ENCODE measurements at places on chromosomes 3 and 15.

DNA sequence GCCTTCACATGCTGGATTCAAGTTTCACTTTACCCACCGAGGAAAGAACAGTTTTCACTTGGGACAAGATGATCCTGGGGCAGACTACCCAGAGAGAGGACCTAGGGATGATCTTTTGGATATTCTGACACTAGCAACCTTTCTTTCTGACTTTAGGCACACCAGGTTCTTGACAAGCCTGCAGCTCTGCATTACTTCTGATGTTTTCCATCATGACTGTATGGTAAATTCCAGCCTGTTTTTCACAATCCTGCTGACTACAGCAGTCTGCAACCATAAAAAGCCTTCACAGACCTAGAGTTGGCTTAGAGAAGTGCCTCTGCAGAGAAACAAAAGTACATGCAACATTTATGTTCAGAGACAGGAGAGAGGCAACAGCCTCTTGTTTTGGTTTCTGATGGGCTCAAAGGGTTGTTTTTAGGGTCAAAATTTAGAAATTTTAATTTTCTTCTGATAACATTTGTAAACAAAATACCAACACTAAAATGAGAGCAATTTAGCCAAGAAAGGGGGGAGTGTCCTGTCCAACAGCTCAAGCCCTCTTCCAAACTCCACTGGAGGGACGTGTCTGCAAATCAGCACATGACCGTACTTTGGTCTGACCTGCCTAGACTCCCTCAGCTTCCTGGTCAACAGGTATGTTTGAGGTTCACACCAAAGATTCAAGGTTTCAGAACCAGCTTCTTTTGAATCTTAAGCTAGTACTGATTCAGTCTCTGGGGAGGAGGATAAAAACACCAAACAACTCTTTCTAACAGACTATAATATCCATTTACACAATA, 799 bp downstream of the ABI3BP start:
- DNase-seq = no peak

- DNase-seq = no peak
These were observed 36.6 kb downstream of the PSTPIP1 start for GRCh38 chr15:77031376-77032050.

- no peak for DNase-seq
These were observed at the start of gene PLA2G4D for GRCh38 chr15:42094512-42094963. Gene PLA2G4D (minus strand): TSS chr15:42094562. CDS start chr15:42094459, 103 bp downstream.

DNA sequence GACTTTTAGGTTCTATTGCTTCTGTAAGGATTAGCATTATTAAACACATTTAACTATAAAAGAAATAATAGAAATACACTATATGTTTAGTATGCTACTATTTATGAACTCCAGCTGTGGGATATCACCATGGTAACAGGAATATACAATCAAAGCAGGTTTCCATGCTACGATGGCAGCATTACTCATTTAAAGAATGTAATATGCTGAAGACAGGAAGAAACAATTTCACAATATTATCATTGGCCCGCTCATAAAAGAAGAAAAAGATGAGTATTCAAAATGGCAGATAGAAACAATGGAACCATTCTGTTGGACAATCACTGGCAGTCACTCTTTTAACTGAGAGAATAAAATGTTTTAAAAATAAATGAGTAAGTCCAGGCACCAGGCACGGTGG, 153.4 kb downstream of the CBLB start:
- DNase-seq = no peak

- DNase-seq = no peak
These were observed 47.1 kb upstream of the CTDSPL start for GRCh38 chr3:37814547-37814946.

DNA sequence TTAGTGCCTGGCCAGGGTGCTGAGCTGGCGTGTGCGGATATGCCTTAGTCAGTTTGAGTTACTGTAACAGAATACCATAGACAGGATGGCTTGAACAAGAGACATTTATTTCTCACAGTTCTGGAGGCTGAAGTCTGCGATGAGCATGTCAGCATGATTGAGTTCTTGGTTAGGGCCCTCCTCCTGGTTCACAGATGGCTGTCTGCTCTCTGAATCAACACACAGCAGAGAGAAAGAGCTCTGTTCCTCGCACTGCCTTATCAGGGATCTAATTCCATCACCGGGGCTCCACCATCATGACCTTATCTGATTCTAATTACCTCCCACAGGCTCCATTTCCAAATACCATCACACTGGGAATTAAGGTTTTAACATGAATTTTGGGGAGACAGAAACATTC, 386.6 kb upstream of the DPH6 start:
- DNase-seq = no peak

GRCh38 chr3:88267441-88267840, 117.7 kb downstream of the C3orf38 start:
- DNase-seq = no peak

GRCh38 chr3:71489315-71489761, 94.2 kb downstream of the FOXP1 start:
- no peak for DNase-seq

GRCh38 chr3:111538681-111539083, 3.3 kb upstream of the CD96 start:
- DNase-seq = no peak

GRCh38 chr3:34300621-34301020, 502.2 kb downstream of the PDCD6IP start:
- no peak for DNase-seq

- no peak for DNase-seq
These were observed at the start of gene ZNF592 for GRCh38 chr15:84748274-84749110. Gene ZNF592 (plus strand): TSS chr15:84748592. CDS start chr15:84782676, 34,084 bp downstream.

DNA sequence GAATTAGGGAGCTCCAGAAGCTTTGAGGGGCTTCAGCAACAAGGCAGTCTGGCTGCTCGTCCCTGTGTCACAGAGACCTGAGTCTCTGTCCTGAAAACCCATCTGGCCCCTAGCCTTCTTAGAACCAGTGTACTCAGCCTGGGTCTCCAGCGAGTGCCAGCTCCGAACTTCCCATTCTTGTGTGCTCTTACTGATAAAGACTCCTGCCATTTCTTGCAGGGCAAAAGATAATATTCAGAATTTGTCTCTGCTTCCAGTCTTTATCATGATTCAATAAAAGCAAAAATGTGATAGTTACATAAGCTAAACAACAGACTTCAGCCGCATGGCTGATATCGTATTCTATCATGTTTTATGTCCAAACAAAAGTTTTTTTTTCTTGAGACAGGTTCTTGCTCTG, 36.0 kb upstream of the BCL2A1 start:
- no peak for DNase-seq

DNA sequence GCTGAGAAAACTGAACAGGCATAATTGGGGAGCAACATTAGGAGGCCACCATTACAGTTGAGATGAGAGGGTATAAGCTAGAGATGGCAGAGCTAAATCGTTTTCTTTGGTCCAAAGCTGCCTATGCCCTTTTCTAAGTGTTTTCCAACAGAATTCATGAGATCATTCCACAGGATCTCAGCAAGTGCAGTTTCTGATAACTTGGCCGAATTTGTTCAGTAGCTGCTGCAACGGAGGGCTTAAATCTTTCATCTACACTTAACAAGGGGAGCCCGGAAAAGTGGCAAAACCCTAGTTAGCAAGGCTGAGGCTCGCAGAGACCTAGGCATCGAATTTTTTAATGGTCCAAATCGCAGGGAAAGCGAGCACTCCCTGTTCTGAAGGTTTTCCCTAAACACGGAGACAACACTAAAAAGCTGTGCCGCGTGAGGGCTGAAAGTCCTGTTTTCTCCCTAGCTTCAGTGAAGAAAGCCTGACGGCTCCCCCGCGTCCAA, 531 bp upstream of the BLOC1S6 start:
- no peak for DNase-seq

- DNase-seq = no peak
These were observed 4.0 kb downstream of the FBXL22 start for GRCh38 chr15:63601026-63601703.

- no peak for DNase-seq
These were observed 1.4 kb downstream of the CEMIP start for GRCh38 chr15:80780416-80781221.

- no peak for DNase-seq
These were observed 328.3 kb upstream of the IL12A start for GRCh38 chr3:159660326-159660725.

DNA sequence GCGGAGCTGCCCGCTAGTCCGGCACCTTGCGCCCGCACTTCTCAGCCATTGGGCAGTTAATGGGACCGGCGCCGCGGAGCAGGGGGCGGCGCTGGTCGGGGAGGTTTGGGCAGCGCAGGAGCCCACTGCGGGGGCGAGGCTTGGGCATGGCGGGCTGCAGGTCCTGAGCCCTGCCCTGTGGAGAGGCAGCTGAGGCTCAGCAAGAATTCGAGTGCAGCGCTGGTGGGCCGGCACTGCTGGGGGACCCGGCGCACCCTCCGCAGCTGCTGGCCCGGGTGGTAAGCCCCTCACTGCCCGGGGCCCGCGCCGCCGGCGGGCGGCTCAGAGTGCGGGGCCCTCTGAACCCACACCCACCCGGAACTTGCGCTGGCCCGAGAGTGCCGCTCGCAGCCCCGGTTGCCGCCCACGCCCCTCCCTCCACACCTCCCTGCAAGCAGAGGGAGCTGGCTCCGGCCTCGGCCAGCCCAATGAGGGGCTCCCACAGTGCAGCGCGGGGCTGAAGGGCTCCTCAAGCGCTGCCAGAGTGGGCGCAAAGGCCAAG, 835.0 kb downstream of the TBL1XR1 start:
- no peak for DNase-seq

- no peak for DNase-seq
These were observed 37.4 kb upstream of the NMNAT3 start for GRCh38 chr3:139715166-139715565.

GRCh38 chr15:64897345-64897985, 14.2 kb upstream of the ANKDD1A start:
- DNase-seq = no peak

GRCh38 chr15:94094310-94094709, 137.1 kb upstream of the MCTP2 start:
- no peak for DNase-seq

- DNase-seq = peak; percentile 28
These were observed 58.4 kb downstream of the RGMA start for GRCh38 chr15:93030430-93031102.

DNA sequence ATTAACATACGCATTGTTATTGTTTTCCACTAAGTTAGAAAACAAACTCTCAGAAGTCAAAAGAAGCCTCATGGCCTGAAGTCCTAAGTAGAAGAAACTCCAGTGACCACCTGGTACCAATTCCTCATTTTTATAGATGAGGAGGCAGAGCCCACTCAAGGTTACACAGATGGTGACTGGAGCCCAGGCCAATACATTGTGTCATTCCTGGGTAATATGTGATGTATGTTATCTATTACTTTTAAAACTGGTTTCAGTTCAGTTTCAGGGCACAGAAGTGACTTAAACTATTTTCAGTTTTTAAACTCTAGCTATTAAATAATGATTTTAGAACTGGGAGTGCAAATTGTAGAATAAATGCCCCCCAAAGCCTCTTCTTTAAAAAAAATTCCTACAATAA, 66.7 kb upstream of the STXBP5L start:
- DNase-seq = no peak

- no peak for DNase-seq
These were observed 74.3 kb downstream of the IGF1R start for GRCh38 chr15:98722645-98723044.

DNA sequence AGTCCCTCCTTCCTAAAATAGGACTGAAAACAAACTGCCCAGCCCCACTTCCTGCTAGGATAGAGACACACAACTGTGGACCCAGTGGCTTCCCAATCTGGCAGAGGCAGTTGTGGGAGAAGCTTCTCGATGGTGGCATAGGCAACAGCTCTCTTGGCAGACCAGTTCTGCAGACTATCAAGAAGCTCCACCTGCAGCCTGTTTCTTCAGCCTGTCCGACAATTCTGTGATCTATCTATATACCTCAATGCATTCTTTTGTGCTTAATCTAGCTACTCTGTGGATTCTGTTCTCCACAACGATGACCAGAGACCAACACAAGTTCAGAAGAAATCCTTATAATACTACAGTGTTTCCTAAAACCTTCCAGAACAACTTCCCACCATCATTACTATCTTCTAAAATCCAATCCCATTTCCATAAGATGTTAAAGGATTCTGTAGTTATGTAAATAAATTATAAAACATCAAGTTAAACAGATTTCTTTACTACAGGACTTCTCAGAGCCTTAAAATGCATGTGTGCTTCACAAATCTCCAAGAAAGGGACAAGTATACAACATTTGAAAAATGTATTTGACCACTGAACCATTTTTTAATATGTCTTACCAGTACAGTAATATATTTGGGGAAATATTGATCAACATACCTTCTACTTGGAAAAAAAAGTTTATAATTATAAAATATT, 57.7 kb downstream of the IGF2BP2 start:
- DNase-seq = no peak

DNA sequence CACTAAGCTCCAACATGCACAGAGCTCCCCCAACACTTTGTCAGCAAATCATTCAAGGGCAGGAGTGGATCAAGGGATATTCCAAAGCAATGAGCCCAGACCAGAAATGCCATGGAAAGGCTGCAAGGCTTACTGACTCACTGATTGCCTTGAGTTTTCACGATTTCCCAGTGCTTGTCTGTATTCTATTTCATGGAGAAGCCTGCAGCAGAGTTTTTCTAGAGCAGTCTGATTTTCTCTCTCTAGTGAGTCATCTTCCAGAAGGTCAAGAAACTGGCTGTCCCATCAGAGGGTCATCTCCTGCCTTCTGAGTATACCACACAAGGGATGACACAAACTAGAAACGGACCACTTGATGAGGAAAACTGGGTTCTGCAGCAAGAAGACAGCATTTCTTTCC, 16.5 kb downstream of the LMCD1 start:
- no peak for DNase-seq

DNA sequence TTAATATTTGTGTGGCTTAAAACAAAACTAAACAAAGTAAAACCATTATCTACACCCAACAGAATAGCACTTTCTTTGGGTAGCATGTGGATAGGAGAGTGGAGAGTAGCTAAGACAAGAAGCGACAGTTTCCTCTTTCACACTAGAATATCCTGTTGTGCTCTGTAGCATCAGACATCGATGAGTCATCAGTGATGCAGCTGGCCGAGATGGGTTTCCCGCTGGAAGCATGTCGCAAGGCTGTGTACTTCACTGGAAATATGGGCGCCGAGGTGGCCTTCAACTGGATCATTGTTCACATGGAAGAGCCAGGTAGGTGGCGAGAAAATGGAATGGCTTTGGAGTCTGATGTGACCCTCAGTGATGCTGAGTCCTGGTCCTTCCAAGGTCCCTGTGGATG, 108.1 kb downstream of the USP13 start:
- no peak for DNase-seq

DNA sequence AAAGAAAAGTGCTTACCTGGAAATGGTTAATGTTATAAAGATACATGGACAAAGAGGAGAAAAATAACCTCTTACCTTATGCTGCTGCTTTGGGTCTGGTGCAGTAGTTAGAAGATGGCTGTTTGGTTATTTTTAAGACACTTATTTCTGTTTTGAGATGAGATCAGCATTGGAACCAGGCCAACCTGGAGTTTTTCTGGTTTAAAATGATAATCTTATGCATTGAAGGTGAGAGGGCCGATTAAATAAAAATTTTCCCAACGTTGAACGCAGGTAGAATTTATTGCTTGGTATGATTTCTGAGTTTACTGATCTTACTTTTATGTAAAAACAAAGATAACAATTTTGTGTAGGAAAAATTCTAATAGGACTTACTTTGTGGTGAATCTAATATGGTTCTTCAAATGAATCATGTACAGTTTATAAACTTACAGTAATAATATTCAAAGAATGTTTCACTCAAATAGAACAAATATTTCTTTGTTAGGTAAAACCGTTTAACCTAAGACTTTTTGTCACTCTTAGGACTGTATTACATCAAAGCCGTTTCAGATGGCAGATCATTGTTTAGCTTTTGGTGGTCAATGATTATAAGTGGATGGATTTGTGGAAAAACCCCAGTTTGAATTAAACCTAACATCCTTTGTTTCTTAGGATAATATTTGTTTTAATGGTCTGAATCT, 14.9 kb downstream of the UBE2E2 start:
- DNase-seq = no peak

All from stimulated activated CD4-positive, alpha-beta T cell treated with anti-CD3 and anti-CD28 coated beads, Interleukin-15, amount 100 ng/mL, for 48 hours (primary cell).